Stimulated activated CD4-positive, alpha-beta T cell treated with anti-CD3 and anti-CD28 coated beads, Interleukin-1b, Interleukin-23, amount 100 ng/mL, for 1 hour (primary cell): ENCODE measurements at places on chromosomes 4 and X.

DNA sequence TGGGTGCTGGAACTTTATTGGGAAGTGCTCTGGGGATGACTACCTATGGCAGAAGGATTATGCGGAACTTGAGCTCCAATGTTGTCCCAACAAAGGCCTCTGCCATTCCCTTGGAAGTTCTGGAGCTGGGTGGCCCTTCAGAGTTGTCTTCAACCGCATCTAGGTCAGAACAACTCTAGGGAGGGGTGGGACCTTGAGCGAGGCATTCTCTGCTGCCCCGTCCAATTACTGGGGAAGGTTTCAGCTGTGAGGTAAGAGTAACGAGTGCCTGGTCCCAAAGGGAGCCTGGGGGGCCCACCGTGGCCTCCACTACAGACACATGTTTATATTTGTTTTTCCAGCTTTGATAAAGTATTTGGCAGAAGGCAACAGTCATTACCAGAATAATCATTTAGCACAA lies 79.4 kb downstream of the MAOA start:
- DNase-seq: no peak

- no peak for DNase-seq
Measured at GRCh38 chrX:136185401-136186022, 38.2 kb downstream of the FHL1 start.

DNA sequence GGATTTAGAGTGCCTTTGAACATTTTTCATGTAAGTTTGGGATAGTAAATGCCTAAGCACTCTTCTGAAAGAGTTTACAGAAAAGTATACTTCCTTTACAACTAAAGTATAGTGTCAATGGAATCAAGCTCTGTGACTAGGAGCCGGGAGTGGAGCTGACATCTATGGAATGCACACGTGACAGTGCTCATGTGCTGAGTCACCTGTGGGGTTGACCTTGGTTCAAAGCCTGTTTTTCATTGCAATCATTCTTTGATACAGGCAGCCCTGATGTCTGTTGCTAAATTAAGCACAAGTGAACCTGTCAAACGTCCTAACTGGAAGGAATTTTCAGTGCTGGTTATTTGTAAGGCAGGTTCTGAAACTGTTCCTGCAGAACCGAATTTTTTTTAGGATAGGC lies 82.5 kb downstream of the GPAT3 start:
- no peak for DNase-seq

GRCh38 chr4:3374667-3375066 lies 67.1 kb upstream of the HGFAC start:
- DNase-seq: no peak

GRCh38 chrX:142040906-142041305 lies 137.2 kb downstream of the MAGEC1 start:
- DNase-seq: no peak

DNA sequence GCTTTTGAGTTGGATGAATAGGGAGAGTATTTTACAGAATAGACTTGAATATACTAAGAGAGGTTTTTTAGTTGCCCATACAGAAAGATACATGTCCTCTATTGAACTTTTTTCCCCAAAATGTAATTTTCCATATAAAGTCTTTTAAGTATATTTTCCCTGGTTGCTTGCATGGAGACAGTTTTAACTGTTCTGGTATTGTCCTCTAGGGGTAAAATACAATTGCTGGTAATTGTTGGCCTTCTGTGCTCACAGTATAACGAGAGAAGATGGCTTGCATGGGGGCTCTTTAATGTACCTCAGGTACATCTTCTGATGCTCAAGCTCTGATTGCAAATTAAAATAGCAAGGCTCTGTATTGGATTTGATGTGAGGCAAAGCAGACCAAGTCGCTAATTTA lies 136.1 kb downstream of the ARX start:
- no peak for DNase-seq

- DNase-seq: no peak
Measured at GRCh38 chr4:179719766-179720450, 2277.7 kb upstream of the AGA start.

GRCh38 chr4:77618383-77619241 lies 13.0 kb downstream of the CXCL13 start:
- DNase-seq: no peak

- no peak for DNase-seq
Measured at GRCh38 chrX:38973322-38973721, 172.1 kb downstream of the MID1IP1 start.

DNA sequence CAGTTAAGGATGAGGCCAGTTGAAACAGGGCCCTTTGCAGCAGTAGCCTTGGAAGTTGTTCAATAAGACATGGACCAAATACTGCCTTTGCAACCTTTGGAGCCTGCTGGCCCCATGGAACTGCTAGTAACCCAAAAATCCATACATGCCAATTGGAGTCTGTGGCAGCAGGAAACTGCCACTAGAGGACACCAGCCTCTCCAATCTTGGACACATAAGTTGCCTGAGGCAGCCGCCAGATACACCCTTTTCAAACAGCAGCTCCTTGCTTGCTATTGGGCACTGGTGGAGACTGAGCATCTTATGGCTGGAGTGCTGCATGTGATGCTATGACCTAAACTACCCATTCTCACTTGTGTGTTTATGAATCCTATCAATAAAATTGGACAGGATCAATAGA lies 14.8 kb upstream of the LAP3 start:
- DNase-seq: no peak

- no peak for DNase-seq
Measured at GRCh38 chrX:7109838-7110793, 37.4 kb upstream of the STS start.

DNA sequence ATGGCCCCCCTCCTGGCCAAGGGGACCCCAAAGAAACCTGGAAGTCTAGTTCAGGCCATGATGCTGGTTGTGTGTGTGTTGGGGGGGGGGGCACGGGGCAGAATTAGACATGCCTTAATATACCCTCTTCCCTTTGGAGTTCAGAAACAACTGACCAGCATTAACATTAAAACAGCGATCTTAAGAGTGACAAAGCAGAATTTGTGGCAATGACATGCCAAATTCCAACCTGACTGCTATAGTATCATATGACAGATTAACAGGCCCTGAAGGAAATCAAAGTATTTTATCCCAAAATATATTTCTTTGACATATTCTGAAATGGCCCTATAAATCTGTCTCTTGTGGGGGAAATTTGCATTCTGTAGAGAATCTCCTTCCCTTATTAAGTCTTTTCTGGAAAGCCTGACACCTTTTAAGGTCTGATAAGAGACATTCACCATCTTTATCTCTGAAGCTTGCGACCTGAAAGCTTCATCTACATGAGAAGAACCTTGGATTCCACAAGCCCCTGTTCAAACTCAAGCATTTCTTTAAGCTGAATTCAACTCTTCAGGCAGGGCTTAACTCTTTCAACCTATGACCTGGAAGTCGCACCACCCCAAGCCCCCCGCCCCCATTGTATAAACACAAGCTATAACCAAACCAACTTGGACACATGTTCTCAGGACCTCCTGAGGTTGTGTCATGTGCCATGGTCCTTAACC lies 40.2 kb downstream of the ABCB7 start:
- DNase-seq: no peak

DNA sequence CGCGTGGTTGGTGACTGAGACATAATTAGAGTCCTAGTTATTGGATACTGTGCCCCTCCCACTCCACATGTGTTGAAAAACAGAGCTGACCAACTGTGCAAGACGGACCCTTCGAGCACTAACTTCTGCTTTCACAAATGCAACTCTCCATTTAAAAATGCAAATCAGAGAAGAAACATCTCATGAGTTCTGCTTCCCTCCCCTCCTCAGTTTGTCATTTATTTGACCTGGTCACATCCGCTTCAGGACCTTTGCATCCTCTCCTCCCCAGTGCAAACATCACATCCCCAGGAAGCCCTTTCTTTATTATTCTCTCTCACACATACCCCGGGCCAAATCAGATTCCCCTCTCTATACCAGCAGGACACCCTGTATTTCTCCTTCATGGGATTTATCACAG lies 38.1 kb upstream of the NOCT start:
- no peak for DNase-seq

DNA sequence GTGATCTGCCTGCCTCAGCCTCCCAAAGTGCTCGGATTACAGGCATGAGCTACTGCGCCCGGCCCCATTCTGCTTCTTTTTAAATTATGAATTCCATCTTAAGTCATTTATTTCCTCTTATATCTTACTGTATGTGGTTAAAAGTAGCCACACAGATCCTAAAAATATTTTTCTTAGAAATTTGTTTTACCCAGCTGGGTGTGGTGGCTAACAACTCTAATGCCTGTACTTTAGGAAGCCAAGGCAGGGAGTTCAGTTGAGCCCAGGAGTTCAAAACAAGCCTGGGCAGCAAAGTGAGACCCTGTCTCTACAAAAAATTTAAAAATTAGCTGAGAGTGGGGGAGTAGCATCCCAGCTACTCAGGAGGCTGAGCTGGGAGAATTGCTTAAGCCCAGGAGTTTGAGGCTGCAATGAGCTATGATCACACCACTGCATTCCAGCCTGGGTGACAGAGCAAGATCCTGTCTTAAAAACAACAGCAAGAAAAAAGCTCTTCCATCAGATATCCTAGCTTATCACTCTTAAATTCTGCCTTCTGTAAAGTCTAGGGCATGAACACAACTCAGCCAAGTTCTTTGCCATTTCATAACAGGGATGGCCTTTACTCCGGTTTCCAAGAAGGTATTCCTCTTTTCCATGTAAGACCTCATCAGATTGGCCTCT lies 15.1 kb upstream of the AFF1 start:
- no peak for DNase-seq

DNA sequence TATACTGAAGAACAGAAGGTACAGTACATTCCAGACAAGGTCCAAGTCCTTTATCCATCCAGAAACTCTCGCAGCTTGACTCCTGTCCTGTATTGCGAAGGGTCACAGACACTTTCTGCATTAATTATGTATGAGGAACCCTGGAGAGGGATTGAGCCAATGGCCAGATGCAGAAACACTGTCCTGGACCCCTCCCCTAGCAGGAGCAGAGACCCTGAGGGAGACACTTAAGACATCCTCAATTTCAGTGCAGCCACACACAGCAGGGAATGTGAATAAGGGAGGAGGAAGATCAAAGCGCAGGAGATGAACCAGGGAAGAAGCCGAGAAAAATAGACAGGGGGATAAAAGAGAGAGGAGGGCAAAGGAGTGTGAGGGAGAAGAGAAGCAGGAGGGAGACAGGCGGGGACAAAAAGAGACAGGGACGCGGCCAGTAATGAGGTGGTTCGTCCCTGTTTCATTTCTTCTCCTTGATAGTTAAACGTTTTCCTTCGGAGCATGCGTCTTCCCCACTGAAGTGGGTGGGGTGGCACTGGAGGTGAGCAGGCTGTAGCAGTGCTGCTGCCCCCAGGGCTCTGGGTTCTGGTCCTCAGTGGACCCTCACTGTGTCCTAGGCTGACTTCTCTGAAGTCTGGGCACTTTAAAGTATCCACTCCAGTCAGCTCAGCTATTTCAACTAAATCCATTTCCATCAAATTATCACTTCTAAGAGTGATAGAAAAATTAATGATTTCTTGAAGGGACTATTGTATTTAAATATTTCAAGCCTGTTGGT lies 356.4 kb upstream of the NOCT start:
- no peak for DNase-seq

DNA sequence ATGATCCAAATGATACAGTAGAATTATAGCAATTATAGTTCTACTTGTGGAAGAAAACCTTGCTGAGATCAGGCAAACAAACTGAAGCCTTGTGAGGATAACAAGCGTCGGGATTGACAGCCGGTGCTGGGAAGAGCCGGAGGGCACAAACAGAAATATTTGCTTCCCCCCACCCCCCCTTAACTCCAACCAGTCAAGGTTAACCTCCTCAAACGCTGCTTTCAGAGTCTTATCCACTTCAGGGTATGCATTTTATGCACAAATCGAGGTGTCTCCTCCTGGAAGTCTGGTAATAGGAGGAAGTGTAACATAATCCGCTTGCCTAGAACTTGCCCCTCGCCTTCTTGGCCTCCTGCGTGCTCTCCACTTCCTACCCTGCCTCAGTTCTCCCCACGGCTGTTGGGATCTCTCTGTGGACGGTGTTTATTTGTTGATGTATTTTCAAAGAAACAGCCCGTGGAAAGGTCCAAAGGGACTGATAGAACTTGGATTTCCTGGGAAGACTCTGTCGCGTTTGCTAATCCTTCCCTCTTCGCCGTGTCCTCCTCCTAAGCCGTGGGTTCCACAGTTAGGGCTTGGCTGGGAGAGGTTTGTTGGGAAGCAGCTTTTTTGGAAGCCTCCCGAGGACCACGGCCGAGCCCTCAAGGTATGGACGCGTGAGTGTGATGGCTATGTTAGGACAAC lies 4.1 kb upstream of the ARX start:
- no peak for DNase-seq

DNA sequence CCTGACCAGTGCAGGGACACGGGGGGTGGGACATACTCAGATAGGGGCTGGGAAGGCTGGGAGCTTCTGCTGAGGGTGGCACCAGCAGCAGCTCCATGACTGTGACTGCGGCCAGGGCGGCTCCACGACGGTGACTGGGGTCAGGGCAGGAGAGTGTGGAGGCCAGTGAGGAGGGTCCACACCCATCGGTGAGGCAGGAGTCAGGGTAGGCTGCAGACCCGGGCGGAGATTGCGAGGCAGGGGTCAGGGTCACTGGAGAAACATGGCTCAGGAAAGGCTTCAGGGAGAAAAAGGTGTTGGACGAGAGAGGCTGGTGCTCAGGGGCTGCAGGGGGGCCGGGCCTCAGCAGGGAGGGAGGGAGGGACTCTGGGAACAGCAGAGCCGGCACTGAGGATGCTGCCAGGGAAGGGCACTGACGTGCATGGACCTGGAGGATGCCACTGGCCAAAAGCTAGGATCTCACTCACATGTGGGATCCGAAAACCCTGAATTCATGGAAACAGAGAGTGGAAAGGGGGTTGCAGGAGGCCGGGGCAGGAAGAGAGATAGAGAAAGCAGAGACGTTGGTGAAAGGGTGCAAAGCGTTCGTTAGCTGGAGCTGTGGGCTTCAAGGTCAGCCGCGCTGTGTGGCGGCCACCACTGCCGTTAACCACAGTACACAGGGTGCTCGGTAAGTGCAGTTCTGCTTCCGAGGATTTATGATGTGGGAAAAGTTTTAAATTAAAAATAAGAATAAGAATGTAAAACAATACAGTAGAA lies 22.0 kb downstream of the ATP5ME start:
- no peak for DNase-seq

GRCh38 chrX:153636716-153637115 lies 10.3 kb upstream of the DUSP9 start:
- no peak for DNase-seq
